ENCODE measurements at places on chromosomes 5 and 9.

DNA sequence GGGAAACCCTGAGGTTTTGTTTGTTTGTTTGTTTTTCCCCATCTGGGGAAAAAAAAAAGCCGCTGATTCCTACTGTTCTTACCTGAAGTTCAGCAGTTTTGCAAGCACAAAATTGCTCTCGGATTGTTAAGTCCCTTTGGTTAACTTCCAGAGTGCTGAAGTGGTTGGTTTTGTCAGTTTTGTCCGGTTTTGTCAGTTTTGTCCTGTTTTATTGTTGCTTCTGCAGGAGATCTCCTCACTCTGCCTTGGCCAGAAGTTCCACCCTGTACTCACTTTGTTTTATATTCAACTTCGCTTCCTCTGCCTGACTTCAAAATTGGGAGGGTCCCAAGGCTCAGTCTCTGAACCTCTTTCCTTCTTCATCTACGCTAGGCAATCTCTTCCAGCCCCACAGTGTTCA lies 14.4 kb downstream of the ZNF346 start:
- DNase-seq = no peak

- DNase-seq = no peak
Observed at GRCh38 chr5:150052956-150053712, 33.2 kb downstream of the CSF1R start.

DNA sequence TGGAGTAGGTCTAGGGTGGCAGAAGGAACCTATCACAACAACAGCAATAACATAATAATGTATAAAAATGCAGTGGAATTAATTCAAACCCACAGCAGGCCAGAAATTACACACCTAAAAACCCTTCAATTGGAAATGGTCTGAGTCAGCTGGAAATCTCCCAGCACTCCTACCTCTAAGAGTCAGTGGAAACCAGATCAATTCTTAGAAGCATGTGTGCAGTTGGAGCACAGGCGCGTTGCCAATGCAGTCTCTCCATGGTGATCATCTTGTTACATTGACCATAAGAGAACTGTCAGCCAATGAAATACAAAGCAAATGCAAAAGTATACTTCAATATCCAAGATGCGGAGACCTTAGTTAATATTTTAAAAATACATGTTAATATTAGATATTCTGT lies 15.1 kb upstream of the CSNK1G3 start:
- no peak for DNase-seq

- no peak for DNase-seq
Observed at GRCh38 chr5:164373876-164374275, 868.5 kb downstream of the MAT2B start.

GRCh38 chr5:128774605-128775004 lies 190.7 kb upstream of the SLC27A6 start:
- DNase-seq = no peak

DNA sequence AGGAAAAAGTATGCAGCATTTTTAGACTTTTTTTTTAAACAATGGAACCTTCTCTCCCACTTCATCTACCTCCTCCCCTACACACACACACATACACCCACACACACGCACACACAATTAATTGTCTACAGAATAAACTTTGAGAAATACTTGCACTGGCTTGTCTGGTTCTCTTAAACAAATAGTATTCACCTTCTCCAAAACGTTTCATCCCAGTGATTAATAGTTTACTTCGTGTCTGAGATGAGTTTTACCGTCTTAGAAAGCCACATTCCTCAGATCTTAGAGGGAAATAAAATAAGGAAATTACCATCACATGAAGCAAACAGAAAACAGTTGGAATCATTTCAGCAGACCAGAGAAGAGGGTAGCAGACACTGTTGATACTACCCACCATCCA lies 570.6 kb upstream of the CLINT1 start:
- DNase-seq = peak; percentile 3

DNA sequence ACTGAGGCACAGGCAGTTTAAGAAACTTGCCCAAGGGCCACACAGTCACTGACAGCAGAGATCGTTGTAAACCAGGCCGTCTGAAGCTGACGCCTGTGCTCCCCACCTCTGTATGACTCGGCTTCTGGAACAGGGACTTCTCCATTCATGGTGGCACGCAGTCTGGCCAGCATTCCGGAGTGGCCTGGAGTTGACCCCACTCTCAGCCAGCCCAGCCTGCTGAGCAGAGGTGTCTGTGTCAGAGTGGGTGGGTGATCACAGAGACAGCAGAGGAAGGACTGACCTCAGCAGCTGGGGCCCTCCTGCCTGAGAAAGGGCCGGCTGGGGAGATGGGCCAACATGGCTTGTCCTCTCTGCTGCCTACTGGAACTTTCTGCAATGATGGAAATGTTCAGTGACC lies 12.6 kb downstream of the LRSAM1 start:
- DNase-seq = peak; percentile 17

GRCh38 chr9:112728401-112728800 lies 10.5 kb upstream of the INIP start:
- DNase-seq = no peak

- DNase-seq = peak; percentile 90
Observed at GRCh38 chr9:88537761-88538091, 2.7 kb downstream of the NXNL2 start.

- no peak for DNase-seq
Observed at GRCh38 chr9:70053864-70054263, 10.2 kb downstream of the MAMDC2 start.

- peak; percentile 75 for DNase-seq
Observed at GRCh38 chr5:179668391-179668790, 12.4 kb downstream of the CBY3 start.

DNA sequence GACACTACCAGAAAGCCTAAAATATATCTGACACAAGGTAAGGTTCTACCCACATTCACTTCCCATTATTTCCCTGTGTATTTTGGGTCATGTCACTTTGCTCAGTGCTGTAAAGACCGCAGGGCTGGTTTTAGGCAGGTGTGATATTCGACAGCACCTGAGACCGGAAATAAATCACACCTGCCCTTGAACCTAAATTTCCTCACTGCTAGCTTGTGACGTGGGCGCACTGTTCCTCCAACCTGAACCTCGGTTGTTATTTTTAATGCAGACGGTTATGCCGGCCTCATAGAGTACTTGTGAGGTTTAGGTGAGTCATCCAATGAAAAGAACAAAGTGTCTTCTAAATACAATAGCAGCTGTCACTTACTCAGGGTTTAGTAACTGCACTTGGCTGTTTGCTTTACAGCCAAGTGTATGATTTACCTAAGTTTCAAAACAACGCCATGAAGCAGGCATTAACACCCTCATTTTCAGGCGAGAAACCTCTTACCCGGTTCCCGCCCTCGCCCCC lies 20.7 kb upstream of the ZNF782 start:
- no peak for DNase-seq

DNA sequence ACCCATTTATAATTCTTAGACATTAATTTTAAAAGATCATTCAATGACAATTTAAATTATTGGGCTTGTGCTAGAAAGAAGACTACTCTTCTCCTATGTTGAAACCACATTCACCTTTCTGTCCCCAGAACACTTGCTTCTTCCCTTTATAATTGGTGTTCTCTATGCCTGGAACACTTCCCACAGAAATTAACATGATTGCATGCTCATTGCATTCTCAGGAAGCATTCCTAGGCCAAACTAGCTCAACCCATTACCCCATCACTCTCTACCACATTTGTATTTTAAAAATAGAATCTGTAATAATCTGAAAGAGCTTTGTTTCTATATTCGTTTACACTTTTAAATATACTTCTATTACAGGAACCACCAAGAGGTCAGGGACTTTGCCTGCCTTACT lies 184.7 kb downstream of the MEF2C start:
- no peak for DNase-seq

DNA sequence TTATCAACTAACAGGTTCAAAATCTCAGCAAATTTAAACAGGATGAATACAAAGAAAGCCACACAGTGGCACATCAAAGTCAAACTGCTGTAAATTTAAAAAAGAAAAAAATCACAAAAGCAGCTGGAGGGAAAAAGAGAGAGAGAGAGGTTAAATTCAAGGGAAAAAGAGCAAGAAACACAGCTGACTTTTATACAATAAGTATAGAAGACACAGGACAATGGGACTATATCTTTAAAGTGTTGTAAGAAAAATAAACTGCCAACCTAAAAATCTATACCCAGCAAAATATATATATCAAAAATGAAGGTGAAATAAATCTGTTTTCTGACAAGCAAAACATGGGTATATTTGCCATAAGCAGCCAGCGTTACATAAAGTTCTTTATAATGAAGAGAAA lies 261.5 kb downstream of the TLE1 start:
- no peak for DNase-seq

GRCh38 chr5:86623785-86624483 lies 6.2 kb downstream of the COX7C start:
- no peak for DNase-seq

DNA sequence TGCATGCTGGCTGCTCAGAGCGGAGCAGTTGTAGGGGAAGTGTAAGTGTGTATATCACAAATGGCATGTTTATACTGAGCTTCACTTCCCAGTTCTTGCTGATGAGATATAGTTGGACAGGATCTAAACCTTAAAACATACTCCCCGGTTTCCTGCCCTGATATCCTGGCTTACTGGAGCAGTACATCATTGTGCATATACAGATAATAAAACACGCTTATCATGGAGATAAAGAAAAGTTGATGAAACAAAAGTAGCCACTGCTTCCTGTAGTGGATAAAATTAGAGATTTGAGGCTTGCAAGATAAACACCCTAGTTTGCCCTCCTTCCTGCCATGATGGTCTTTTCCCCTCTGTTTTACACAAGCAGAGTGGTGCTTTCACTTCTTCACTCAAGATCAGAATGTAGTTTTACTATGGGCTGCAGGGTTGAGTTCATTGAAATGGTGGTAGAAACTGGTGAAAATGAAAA lies 15.0 kb downstream of the NPR3 start:
- DNase-seq = peak; percentile 24

GRCh38 chr9:135167849-135168655 lies 80.6 kb downstream of the OLFM1 start:
- no peak for DNase-seq

- no peak for DNase-seq
Observed at GRCh38 chr5:159571501-159572244, 241.4 kb upstream of the IL12B start.

GRCh38 chr5:136781464-136781863 lies 416.1 kb upstream of the TRPC7 start:
- DNase-seq = no peak

DNA sequence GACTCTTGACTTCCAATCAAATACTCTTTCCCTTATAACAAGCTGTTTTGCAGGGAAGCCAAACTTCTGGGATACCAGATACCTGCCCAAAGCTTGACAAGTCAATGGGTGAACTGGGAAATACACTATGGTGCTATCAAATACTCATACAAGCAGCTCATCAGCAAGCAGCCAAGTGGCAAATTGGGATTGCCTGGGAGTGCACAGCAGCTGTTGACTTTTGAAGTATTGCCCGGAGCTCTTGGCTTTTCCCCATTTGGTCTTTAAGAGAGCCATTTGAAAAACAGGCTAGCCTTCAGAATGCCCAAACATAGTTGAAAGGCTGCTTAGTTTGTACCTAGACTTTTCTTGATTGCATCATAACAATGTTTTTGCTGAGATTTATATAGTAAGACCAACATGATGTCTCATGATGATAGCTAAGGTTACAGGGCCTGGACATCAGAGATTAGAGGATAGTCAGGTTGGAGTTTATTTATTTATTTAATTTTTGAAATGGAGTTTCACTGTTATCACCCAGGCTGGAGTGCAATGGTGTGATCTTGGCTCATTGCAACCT lies 210.1 kb upstream of the ZNF608 start:
- DNase-seq = no peak

- DNase-seq = peak; percentile 83
Observed at GRCh38 chr5:124599028-124599973, 147.1 kb downstream of the ZNF608 start.

DNA sequence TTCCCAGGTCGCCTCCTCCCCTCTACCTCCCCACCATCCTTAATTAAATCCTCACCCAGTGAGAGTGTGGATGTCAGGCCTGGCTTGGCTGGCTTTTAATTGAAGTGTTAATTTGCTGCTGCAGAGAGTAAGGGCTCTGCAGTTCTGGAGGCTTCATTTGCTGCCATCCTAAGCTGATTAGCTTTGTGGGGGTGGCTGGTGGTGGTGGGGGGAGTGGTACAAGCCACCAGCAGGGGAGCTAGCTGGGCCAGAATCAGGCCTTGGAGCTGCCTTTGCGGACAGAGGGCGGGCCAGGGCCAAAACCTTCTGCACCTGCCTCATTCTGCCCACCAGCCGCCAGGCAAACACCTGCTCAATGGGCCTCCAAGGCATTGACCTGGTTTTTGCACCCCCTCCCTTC lies 26.8 kb upstream of the TIFAB start:
- no peak for DNase-seq

GRCh38 chr5:179301376-179301775 lies 43.9 kb downstream of the ADAMTS2 start:
- DNase-seq = no peak

DNA sequence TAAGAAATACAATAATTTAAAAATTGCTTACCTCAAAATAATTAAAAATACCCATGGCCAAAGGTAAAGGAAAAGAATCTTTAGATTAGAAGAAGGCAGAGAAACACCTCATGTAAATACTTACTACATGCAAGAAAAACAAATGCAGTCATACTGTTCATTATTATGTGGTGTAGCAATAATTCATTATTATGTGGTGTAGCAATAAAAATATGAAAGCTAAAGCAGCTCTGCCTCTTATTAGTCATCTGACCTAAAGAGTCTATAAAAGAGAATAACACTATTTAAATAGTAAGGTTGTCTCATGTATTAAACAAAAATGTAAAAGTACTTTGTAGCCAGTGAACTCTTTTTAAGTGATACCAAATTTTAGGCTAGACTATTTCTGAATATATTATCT lies 6.6 kb downstream of the DTWD2 start:
- DNase-seq = no peak

DNA sequence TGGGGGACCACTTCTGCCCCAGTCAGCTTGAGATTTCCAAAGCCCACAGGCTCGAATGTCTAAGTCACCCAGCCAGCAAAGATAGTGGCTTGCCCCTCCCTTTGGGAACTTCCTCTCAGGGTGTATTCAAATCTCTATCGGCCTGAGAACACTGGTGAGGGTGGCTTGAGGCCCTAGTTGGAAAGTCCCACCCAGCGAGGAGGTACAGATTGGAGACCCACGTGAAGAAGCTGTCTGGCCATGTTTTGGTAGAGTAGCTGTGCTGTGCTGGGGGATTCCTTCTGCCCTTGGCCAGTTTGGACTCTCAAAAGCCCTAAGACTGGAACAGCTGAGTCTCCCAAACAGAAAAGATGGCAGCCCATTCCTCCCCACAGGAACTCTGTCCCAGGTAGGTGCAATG lies 172.7 kb upstream of the RIOK2 start:
- DNase-seq = no peak

GRCh38 chr9:126363847-126364671 lies 37.4 kb downstream of the MVB12B start:
- no peak for DNase-seq

DNA sequence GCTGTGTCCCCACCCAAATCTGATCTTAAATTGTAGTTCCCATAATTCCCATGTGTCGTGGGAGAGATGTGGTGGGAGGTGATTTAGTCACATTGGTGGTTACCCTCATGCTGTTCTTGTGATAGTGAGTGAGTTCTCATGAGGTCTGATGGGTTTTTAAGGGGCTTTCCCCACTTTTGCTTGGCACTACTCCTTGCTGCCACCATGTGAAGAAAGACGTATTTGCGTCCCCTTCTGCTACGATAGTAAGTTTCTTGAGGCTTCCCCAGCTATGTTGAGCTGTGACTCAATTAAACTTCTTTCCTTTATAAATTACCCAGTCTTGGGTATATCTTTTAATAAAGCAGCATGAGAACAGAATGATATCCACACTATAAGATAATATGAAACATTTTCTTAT lies 1023.4 kb downstream of the TLE4 start:
- DNase-seq = no peak

All from kidney (tissue), 22 donors.